ENCODE measurements at places on chromosomes 13 and 19. TPM values are rescaled to one million over a fixed set of nuclear protein-coding genes. Genes with fewer than 3 reads are reported as not detected.

FPR2 gene
- total RNA-seq = not detected

PRSS57 gene
- not detected for total RNA-seq

PGLYRP2 gene
- total RNA-seq = not detected

KLK2 gene
- total RNA-seq = not detected

MUC16 gene
- not detected for total RNA-seq

SLITRK6 gene
- not detected for total RNA-seq

RNF225 gene
- total RNA-seq = 0.67 TPM

PABPC3 gene
- total RNA-seq = 0.10 TPM

B3GNT3 gene
- 0.10 TPM for total RNA-seq

TPP2 gene
- total RNA-seq = 38.5 TPM

FGF21 gene
- not detected for total RNA-seq

RBM42 gene
- total RNA-seq = 49.6 TPM

CYP2A7 gene
- not detected for total RNA-seq

PINLYP gene
- 0.98 TPM for total RNA-seq

PNMA8A gene
- 0.10 TPM for total RNA-seq

ZNF497 gene
- 0.98 TPM for total RNA-seq

TEAD2 gene
- total RNA-seq = 69.8 TPM

Measured in vein endothelial cell (primary cell).